Stimulated activated CD4-positive, alpha-beta T cell treated with anti-CD3 and anti-CD28 coated beads, TNF-alpha, amount 100 ng/mL, for 4 hours (primary cell): ENCODE measurements at places on chromosomes 3 and 15.

DNA sequence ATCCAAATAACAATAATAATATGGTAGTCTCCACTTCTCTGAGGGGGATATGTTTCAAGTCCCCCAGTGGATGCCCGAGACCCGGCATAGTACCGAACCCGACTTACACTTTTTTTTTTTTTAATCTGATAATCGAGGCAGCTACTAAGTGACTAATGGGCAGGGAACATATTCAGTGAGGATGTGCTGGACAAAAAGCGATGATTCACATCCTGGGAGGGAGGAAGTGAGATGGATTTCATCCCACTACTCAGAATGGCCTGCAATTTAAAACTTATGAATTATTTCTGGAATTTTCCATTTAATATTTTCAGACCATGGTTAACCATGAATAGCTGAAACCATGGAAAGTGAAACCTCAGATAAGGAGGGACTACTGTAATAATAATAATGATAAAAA, 49.5 kb upstream of the SELENOK start:
- no peak for DNase-seq

DNA sequence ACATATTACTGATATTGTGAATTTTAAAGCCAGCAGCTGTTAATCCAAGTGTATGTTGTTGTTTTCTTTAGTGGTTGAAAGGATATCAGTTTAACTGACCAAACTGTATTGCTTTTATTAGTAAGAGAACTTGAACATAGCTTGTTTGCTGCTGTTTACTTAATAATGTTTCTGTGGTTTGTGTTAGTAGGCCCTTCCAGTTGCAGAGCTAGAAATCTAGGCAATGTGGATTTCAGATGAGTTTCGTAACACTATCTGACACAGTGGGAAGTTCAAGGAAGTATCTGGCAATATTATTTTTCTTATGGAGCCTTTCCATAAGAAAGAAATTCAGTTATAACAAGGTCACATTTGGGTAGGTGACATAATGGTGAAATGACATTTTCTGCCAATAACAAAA, 18.5 kb downstream of the ZNF609 start:
- no peak for DNase-seq

DNA sequence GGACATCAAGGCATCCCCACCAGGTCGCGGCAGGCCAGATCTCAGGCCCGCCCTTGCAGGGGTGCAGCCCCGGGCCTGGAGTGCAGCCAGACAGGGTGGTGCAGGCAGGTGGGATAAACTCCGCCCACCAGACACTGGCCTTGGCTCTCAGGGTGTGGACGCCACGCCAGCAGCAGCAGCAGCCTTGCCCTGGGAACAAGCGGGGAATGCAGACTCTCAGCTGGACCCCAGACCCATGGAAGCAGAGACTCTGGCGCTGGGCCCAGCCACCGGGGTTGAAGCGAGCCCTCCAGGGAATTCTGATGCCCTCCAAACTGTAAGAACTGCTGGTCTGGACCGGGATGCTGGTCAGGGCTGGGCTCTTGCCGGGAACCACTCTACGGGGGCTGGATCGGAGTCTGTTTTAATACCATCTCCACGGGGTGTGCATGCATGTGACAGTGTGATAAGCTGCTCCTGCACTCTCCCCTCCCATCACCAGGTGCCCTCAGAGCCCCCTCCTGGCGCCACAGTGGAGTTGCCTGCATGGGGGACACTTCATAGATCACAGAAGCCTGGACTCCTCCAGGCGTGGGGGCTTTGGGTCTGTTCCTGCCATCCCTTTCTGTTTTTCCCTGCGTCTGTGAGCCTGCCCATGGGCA, 142.7 kb downstream of the NSMCE3 start:
- DNase-seq = no peak

- DNase-seq = no peak
These were observed 37.0 kb downstream of the FEM1B start for GRCh38 chr15:68314563-68314962.

- DNase-seq = no peak
These were observed 15.2 kb downstream of the RFTN1 start for GRCh38 chr3:16498130-16498890.
